Camera-type eye (tissue), 1 donor: ENCODE measurements at places on chromosomes 13 and 19. TPM values are rescaled to one million over a fixed set of nuclear protein-coding genes. Genes with fewer than 3 reads are reported as not detected.

The RNASEH2B gene
- total RNA-seq = 62.9 TPM

The UPK1A gene
- total RNA-seq = not detected

The LMTK3 gene
- total RNA-seq = 6.1 TPM

The CGB5 gene
- not detected for total RNA-seq

The METTL21C gene
- total RNA-seq = 2.9 TPM

The F2RL3 gene
- total RNA-seq = 1.2 TPM

The KIR3DL1 gene
- 0.22 TPM for total RNA-seq

The IL4I1 gene
- total RNA-seq = 0.27 TPM

The TCF3 gene
- total RNA-seq = 88.8 TPM

The ZFP28 gene
- total RNA-seq = 26.6 TPM

The ZNF99 gene
- 1.3 TPM for total RNA-seq

The DIRAS1 gene
- total RNA-seq = 11.7 TPM

The GJB2 gene
- 3.7 TPM for total RNA-seq

The RETN gene
- not detected for total RNA-seq

The SAFB2 gene
- total RNA-seq = 83.2 TPM

The TMEM272 gene
- 1.8 TPM for total RNA-seq

The CLIP3 gene
- total RNA-seq = 34.6 TPM

The CERS4 gene
- 76.6 TPM for total RNA-seq

The ANGPTL4 gene
- total RNA-seq = 2.4 TPM

The MEF2B gene
- total RNA-seq = 0.33 TPM

The TINCR gene
- total RNA-seq = 4.8 TPM

The NLRP9 gene
- total RNA-seq = not detected

The PBX4 gene
- total RNA-seq = 8.6 TPM

The SYNGR4 gene
- total RNA-seq = not detected

The KLK2 gene
- total RNA-seq = not detected

The FUZ gene
- 38.7 TPM for total RNA-seq

The SHKBP1 gene
- 11.7 TPM for total RNA-seq

The FPR1 gene
- 1.5 TPM for total RNA-seq

The BCKDHA gene
- 60.0 TPM for total RNA-seq

The GATAD2A gene
- 43.4 TPM for total RNA-seq

The TLE5 gene
- 128 TPM for total RNA-seq

The SLC6A16 gene
- total RNA-seq = 0.93 TPM

The BCAM gene
- total RNA-seq = 80.4 TPM

The ZSCAN22 gene
- total RNA-seq = 4.1 TPM

The SERP2 gene
- total RNA-seq = 12.5 TPM

The OVOL3 gene
- not detected for total RNA-seq

The CERS1 gene
- total RNA-seq = 8.6 TPM

The POLR2E gene
- total RNA-seq = 101 TPM

The CEACAM4 gene
- 0.44 TPM for total RNA-seq

The CATSPERD gene
- total RNA-seq = not detected

The IGSF23 gene
- total RNA-seq = not detected

The AMER2 gene
- 336 TPM for total RNA-seq

The ZNF610 gene
- total RNA-seq = 17.1 TPM

The PAK4 gene
- total RNA-seq = 31.8 TPM

The SGCG gene
- total RNA-seq = 17.3 TPM

The MAST3 gene
- total RNA-seq = 6.6 TPM

The RASAL3 gene
- 0.82 TPM for total RNA-seq
